ENCODE measurements at places on chromosomes 13 and 19.

DNA sequence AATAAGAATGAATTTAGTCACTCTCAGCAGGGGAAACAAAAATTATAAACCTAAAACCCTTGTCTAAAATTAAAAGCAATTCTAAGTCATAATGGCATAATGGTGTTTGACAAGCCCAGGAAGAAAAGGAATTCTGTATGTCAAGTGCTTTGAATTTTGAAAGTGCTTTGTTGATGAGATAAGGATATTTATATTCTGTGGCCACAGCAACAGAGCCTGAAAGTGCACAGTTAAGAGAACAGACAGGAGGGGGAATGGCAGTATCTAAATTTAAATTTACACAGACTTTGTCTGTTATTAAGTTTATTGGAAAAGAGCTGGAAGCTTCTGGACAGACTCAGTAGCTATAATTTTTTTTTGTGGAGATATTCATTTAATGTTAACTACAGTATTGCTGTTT is 69.8 kb downstream of the OLFM4 start:
- DNase-seq, result no peak

DNA sequence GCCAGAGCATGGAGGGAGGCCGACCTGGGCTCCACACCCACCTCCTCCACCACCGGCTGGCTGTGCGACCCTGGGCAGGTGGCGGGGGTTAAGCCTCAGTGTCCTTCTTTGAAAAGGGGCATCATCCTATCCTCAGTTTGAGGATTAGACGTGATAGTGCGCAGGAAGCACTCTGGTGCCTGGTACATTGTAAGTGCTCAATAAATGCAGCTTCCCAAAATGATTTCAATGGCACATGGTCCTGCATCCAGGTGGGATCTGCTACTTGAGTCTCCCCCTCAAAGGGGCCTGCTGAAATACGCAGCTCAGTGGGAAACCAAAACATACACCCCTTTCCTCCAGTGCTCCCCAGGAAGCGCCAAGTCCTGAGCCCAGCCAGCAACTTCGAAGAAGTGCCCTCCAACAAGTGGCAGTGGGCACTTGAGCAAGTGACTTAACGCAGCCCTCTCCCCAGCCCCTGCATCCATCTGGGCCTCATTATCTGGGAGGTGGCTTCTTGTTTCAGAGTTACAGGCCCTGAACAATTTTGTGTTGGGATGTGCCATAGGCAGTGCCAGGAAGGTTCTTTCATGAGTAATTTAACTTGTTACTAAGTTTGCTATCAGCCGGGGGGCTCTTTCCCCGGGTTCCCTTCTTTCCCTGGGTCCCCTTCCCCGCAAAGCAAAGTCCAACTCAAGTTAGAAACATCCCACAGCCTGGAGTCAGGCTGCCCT is 17.9 kb downstream of the ACTN4 start:
- DNase-seq, result no peak

GRCh38 chr19:47896773-47897172 is 10.7 kb upstream of the SULT2A1 start:
- no peak for DNase-seq

DNA sequence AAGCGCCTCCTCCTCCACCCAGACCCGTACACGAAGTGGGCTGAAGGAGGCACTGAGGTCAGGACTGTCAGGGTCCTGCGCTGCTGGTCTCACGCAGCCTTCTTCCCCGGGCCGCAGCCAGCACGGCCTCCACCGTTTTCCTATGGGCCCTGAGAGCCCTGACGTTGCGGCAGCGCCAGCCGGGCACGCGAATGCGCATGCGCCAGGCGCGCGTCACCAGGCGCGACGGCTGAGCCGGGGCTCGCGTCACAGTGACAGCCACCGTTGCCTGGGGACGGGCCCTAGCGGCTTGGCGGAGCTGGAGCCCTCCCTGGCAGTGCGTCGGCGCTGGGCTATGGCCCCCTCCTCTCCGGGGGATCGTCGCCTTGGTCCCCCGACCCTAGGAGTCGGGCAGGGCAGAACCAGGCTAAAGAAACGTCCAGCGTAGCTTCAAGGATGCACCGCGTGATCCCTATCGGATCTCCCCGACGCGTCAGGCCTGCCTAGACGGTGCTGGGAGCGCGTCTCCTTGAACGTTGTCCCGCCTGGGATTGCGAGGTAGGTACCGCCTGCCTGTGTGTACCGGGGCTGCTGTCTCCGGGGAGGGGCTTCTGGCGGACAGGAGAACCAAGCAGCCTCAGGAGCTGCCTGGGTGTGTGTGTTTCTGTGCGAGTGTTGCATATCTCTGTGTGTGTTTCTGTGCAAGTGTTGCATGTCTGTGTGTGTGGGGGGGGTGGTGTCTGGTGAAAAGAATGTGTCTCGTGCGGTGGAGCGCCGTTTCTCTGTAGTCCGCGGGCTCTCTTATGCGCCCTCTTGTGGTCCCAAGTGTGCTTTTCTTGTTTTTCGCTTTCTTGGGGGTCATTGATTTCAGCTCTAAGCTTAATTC is 43.2 kb downstream of the ZNF571 start:
- no peak for DNase-seq

GRCh38 chr19:489418-490196 is 6.7 kb upstream of the MADCAM1 start:
- no peak for DNase-seq
